ENCODE measurements at places on chromosomes 1 and 21.

GRCh38 chr1:43442756-43443155 is 11.0 kb downstream of the HYI start:
- DNase-seq = no peak

DNA sequence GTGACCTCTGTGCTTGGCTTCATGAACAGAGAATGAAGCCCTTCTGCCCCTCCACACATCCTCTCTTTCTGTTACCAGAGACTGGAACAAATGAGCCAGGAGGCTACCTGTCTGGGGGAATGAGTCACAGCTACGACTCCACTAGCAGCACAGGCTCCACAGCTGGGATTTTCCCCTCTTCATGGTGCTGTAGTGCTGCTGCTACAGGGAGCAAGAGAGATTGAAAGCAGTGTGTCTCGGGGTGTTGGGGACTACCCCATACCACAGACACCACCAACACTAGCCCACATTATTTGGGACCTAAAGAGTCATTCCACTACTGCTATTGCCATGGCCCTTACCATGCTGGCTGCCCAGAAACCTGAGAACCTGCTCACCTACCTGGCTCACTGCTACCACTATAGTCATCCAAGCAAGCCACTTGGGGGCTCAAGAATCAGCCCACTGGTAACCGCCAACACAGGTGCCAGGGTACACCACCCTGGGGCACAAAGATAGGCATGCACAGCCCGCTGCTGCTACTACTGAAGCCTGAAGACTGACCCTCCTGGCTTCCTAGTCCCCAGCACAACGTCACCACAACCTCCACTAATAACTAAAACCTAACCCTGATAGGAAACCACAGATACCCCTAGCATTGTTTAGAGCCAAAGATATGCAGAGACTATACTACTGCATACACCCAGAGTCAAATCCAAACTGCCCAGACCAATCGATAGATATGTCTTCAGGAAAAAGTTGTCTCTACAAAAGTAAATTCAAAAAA is 17.7 kb downstream of the CD1E start:
- DNase-seq = no peak

DNA sequence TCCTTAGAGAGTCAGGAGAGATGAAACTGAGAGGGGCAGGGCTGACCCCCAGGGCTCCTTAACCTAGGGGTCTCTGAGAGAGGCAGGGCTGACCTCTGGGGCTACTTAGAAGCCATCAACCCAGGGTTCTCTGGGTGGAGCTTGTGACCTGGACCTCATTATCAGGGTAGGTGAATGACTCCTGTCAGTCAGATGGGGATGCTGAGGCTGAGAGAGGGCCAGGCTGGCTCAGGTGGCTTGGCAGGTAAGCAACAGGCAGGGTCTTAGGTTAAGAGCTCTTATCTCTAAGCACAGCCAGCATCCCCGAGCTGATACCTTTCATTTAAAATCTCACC is 160.9 kb downstream of the PTPRU start:
- no peak for DNase-seq

DNA sequence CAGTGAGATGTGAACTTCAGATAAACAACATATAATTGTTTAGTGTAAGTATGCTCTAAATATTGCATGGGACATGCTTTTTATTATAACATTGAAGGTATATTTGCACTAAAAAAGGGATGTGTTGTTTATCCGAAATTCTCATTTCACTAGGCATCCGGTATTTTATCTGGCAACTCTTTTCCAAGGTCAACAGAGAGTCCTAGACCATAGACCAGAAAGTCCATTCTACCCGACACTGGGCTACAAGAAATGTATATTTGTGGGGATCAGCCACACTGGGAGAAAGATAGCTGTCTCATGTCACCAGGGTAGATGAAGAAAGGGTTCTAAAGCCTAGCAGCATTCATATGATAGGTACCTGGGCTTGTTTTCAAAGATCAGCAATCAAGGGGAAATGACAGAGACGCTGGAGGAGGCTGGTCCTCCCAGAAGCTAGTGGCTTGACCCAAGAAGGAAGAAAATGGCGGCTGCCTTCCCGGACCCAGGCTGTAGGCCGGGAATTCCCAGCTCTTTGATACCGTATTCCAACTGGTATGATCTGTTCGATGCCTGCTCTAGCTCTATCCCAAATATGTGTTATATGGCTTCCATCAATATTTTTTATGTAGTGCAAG is 161.1 kb upstream of the IRF2BP2 start:
- DNase-seq = no peak

GRCh38 chr1:169105434-169106094 is 926 bp upstream of the ATP1B1 start:
- DNase-seq = no peak

DNA sequence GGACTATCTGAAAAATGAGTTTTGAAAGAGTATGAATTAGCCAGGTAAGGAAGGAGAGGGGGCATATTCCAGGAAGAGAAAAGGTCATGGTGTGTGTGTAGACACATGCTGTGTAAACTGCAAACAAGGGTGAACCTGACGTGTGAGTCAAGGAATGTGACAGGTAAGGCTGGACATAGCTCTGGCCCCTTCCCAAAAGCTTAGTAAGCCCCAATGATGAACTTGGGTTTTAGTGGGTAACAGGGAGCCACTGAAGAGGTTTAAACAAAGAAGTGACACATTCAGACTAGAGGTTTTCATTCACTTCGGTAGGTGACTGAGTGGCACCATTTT is 36.7 kb downstream of the EGLN1 start:
- no peak for DNase-seq

DNA sequence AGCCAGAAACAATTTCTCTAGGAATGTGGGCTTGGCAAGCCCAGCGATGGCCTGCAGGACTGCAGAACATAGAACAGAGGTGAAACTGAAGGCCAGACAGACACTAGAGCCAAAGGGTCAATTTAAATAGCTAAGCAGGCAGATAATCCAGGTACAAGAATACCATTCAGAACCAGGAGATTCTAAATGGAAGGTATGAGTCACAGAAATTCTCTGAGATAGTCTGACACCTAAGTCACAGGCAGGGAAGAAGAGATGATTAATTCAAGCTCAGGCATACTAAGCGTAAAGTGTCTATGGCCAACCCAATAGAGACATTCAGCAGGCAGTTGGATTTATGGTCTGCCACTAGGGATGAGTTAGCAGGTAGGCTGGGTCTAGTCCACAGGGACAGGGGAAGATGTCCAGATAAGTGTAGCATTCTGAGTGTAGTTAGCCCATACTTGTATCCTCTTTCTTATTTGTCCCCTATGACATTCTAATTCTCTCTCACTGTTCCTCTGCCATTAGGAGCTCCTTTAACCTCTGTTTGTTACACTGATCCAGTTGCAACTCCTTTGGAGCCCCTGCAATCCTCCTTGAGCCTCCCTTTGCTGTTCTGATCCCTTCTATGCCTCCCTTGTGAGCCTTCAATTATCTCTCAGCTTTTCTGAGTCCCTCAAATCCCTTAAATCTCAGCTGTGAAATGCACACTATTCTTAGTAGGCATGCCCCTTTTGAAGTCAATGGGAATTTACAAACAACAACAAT is 383.8 kb downstream of the LMO4 start:
- no peak for DNase-seq

DNA sequence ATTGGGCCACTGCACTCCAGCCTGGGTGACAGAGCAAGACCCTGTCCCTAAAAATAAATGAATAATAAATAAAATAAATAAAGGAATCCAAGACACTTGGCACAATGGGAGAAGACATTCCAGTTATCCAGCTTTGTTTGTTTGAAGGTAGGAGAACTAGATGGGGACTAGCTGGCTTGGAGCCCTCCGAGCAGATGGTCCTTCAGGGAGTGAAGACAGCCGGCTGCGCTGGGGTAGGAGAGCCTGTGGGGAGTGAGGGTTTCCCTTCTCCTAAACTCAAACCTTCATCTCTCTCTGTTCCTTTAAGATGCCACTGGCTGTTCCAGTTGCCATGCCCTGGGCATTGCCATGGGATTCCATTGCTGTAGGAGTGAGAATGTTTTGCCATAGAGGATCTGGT is 120.6 kb downstream of the NAV1 start:
- no peak for DNase-seq

DNA sequence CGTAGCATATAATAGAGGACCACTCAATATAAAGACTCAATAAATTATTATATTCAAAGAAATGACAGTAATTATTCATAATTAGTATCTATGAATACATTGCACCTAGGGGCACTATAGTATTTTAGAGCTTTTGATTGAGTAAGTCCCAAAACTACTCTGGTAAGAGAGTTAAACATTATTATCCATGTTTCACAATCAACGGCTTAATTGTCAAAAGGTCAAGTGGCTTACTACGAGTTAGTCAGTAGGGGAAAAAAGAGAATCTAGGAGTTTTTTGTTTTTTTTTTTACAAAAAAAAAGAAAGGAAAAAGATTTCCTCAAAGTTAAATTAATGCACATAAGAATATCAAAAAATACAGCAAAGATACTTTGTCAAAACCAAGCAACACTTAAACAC is 20.4 kb upstream of the LAMC1 start:
- DNase-seq = no peak

DNA sequence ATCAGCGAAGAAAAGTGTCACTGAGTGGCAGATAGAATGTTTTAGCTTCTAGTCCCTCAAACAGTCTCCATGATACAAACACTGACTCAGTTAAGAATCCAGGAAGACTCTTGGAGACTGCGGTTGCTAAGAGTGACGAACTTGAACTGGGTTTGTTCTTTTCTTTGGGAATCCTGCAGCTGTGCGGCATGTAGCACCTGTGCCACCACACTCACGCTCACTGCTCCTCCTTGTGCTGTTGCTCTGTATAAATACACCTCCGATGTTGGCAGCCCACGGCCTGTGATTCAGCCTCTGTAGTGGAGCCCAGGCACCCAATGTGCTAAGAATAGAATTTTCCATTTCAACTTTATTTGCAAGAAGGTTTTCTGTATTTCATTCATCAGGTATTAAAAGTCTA is 5.5 kb upstream of the PPIE start:
- DNase-seq = no peak

- no peak for DNase-seq
These were observed 96.5 kb downstream of the KCNN3 start for GRCh38 chr1:154773551-154773950.

- DNase-seq = peak; percentile 42
These were observed 32.2 kb downstream of the HSPG2 start for GRCh38 chr1:21904704-21905520.

DNA sequence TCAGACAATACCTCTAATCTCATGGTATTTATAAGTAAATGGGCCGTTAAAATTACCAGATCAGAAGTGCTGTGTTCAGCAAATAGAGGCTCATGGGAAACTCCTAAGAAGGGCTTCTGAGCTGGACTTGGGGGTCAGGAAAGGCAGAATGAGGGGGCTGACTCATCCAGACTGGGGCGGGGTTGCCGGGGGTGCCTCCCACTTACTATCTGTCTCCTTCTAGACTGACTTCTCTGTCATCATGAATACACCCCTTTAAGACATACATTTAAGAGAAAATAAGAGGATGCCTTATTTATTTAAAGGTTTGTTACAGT is 96.0 kb upstream of the ERRFI1 start:
- no peak for DNase-seq

DNA sequence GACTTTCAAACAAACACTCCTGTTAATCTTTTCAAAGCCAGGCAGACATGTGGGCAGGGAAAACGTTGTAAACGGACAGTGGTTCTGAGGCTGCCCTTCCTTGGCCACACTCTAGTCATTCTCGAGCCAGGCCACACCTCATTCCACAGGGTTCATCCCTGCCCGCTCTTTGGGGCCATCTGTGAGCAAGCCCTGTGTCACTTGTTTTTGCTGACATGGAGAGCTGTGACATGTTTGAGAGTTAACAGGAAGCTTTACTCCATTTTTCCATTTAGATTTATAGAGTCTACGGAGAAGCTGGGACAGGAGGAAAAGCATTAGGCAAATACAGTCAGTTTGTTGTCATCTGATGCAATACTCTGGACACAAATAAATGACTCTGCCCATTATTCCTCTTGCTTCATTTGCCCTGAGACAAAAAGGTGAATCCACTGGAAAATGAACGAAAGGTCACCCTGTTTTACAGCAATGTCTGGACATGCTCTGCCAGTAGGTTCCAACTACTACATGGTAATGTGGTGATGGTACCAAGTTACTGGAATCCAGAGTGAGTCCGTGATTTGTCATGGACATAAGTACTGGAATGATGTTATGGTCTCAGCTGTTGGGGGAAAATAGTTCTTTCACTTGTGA is 126.9 kb downstream of the CLIC6 start:
- DNase-seq = no peak

DNA sequence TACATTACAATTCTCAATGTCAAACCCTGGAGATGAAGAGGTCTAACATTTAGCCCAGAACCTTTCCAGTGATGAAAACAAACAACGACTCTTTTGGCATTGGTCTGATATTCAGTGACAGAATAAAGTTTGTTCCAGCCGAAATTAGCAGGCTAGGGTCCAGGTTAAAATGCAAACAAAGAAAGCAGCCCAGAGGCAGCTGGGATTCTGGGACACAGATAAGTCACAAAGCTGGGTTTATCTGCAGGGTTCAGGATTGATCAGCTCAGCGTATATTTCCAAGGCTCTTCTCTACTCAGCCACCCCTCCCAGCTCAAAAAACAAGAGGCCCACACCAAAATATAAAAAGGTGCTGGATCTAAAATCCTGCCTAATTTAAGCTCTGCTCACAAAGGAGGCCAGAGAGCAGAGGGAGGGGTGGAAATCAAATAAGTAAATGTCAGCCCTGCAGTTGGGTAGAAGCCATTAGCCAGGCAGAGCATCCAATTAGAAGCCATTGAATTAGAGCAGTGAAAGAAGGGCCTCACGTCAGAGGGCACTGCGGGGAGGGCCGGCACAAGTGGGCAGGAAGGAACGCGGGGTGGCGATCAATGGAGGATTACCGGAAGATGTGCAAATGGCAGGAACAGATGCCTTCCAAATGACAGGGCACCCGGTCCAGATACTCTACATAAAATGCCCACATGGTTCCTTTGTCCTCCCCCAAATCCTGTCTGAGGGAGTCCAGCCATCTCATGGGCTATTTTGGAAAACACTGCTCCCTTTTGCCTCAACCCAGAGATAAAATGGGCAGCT is 3.2 kb upstream of the KLHDC8A start:
- DNase-seq = no peak

DNA sequence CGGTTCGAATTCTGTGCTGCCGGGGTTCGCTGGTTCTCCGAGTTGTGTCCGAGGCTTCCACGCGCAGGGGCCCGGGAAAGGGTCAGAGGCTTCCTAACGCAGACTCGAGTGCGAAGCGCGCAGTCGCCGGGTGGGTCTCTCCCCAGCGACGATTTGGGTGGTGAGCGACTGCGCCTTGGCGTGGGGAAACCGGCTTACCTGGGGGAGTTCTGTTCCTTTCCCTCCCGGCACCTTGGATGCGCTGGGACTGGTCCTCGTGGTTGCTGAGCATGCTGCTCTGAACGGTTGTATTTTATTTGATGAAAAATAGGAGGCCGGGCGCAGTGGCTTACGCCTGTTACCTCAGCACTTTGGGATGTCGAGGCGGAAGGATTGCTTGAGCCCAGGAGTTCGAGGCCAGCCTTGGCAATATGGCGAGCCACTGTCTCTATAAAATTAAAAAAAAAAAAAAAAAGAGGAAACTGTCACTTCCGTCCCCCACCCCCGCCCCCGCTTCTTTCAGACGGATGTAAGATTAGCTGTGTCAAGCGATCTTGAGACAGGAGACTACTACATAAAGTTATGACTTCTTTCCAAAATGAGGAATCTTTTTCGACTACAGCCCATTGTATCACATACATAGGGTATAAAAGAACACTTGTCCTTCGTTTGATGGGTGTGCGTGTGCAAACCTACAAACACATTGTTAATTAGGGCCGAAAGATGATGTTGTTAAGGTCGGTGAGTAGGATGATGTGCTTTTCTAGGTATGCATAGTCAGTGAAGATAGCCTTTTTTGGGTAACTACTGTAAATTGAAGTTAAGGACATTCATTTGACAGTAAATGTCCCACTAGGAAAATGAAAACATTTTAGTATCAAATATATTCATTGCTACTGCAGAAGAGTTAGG is at the start of gene CCDC18:
Gene CCDC18, plus strand, starts transcription at position 2 of the 891 bp plus-strand sequence. CDS start 2,638 bp downstream, outside the sequence.
- DNase-seq = peak; percentile 67
